ENCODE measurements at places on chromosomes 4 and X. TPM values are rescaled to one million over a fixed set of nuclear protein-coding genes. Genes with fewer than 3 reads are reported as not detected.

Gene FHIP1A
- total RNA-seq = 15.1 TPM

Gene APELA
- not detected for total RNA-seq

Gene HPGD
- total RNA-seq = 5.7 TPM

Gene ARL9
- total RNA-seq = not detected

Gene MAPK10
- 8.9 TPM for total RNA-seq

Gene RENBP
- 5.7 TPM for total RNA-seq

Gene PRRG3
- total RNA-seq = 9.4 TPM

Gene DRD5
- total RNA-seq = under 0.01 TPM

Gene NAA11
- total RNA-seq = not detected

Gene SLC9A7
- total RNA-seq = 13.0 TPM

Gene CAPN6
- total RNA-seq = 205 TPM

Gene ASB12
- total RNA-seq = 8.4 TPM

Gene MMRN1
- total RNA-seq = 9.4 TPM

Gene TCEAL8
- 99.2 TPM for total RNA-seq

Gene ZFP92
- 1.0 TPM for total RNA-seq

Gene HERC6
- 2.6 TPM for total RNA-seq

Gene LAGE3
- total RNA-seq = 12.0 TPM

Gene ADH5
- 71.0 TPM for total RNA-seq

Gene RADX
- total RNA-seq = 1.0 TPM

Gene ALB
- total RNA-seq = 15.7 TPM

Gene DAPP1
- total RNA-seq = 1.6 TPM

Gene CCKAR
- not detected for total RNA-seq

Gene RBMXL3
- total RNA-seq = not detected

Gene ASB5
- total RNA-seq = 77.8 TPM

Gene KLKB1
- total RNA-seq = 0.52 TPM

Gene GAGE12E
- total RNA-seq = not detected

Gene LONRF3
- total RNA-seq = 3.7 TPM

Gene FRMPD4
- total RNA-seq = 1.0 TPM

Gene ATP1B4
- 220 TPM for total RNA-seq

Gene BEX5
- 0.52 TPM for total RNA-seq

Gene ZIC3
- not detected for total RNA-seq

Gene CDKL5
- 4.2 TPM for total RNA-seq

Gene MAGEB10
- total RNA-seq = not detected

Gene USP53
- total RNA-seq = 13.0 TPM

Gene CXCL10
- total RNA-seq = 4.7 TPM

Gene ARHGEF6
- 25.6 TPM for total RNA-seq

Gene RAB9B
- total RNA-seq = 19.8 TPM

Gene CENPU
- 6.8 TPM for total RNA-seq

Gene AP1S2
- total RNA-seq = 28.2 TPM

Gene DMD
- 190 TPM for total RNA-seq

Gene DIAPH2
- total RNA-seq = 12.0 TPM

Gene ARSJ
- 5.2 TPM for total RNA-seq

Gene MID1
- total RNA-seq = 17.7 TPM

Gene CLGN
- total RNA-seq = 1.0 TPM

Gene SPACA5
- total RNA-seq = not detected

Gene HSPA4L
- total RNA-seq = 1.6 TPM

Gene CENPI
- total RNA-seq = 8.4 TPM

Gene OTC
- total RNA-seq = not detected

Data from skeletal muscle tissue (tissue), 5 donors.